ENCODE measurements at places on chromosomes 6 and 20. TPM values are rescaled to one million over a fixed set of nuclear protein-coding genes. Genes with fewer than 3 reads are reported as not detected.

The EMILIN3 gene
- not detected for polyA plus RNA-seq

The DYNLT1 gene
- 83.2 TPM for polyA plus RNA-seq

The OVOL2 gene
- polyA plus RNA-seq, result not detected

The RAB44 gene
- polyA plus RNA-seq, result not detected

The FOXF2 gene
- polyA plus RNA-seq, result not detected

The C4B gene
- polyA plus RNA-seq, result 0.70 TPM

The FRS3 gene
- polyA plus RNA-seq, result 4.0 TPM

The SYNDIG1 gene
- not detected for polyA plus RNA-seq

The MCM3 gene
- 59.0 TPM for polyA plus RNA-seq

The JPH2 gene
- polyA plus RNA-seq, result not detected

The TBPL1 gene
- polyA plus RNA-seq, result 70.9 TPM

The SALL4 gene
- polyA plus RNA-seq, result not detected

- no peaks in the 10 kb centered on the region for H3K4me1 ChIP-seq
- H3K27me3 ChIP-seq, result no peaks in the 10 kb centered on the region
- DNase-seq, result no peak
- no peak overlapping the region for H3K4me3 ChIP-seq
Observed at GRCh38 chr6:120857422-120857821, 476.9 kb downstream of the TBC1D32 start.

- H3K4me3 ChIP-seq, result no peak overlapping the region
- H3K4me1 ChIP-seq, result peaks cover 69% of the 10 kb centered on the region
- H3K27me3 ChIP-seq, result no peaks in the 10 kb centered on the region
- peaks cover 6% of the 10 kb centered on the region for H3K36me3 ChIP-seq
- H3K27ac ChIP-seq, result no peak overlapping the region
- no peak for DNase-seq
Observed at GRCh38 chr6:151388236-151388635, 3.1 kb downstream of the ZBTB2 start.

DNA sequence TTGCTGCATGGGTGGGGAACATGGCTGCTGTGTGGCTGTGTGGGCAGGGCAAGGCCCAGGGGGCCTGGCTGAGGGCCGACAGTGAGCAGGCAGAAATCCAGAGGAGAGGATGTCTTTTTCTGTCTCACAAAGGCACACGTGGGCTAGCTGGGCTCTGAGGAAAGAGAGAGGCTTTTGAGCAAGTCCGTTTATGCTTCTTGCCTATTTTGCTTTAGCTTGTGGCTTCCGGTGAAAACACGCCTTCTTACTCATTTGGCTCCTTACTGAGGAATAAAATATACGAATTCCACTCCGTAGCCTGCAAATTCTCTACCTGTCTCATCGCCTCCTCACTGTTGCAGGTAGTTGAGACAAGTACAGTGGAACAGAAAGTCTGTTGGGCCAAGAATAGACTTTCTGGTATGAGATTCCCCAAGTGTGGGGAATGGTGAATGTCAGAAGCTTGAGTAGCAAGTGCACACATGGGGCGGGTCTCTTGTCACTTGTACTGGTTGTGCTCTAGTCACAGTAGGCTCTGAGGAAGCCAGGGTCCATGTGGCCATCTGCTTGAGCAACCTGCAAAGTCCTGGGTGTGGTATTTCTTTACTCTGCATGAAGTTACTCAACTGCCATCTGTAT is 28.4 kb downstream of the WRNIP1 start:
- peaks cover 23% of the 10 kb centered on the region for H3K4me1 ChIP-seq
- no peaks in the 10 kb centered on the region for H3K36me3 ChIP-seq
- H3K4me3 ChIP-seq, result peak overlapping the region; percentile 11

DNA sequence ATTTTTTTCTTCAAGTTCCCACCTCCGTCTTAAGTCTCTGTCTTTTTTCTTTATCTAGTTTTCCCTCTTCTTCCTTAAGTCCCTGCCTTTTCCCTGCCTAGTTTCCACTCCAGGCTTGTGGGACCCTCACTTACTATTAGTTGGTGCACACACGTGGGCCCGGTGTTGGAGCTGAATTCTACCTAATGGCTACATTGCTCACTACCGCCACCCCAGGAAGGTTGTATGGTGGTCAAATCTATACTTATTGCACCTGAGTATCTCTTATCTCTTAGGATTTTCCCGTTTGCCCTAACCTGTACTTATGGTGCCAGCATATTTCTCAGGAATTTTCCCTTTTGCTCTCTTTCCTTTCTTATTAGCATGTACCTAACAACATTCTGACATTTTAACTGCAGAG is 692.8 kb downstream of the EPM2A start:
- no peak overlapping the region for H3K27ac ChIP-seq
- no peaks in the 10 kb centered on the region for H3K4me1 ChIP-seq
- H3K27me3 ChIP-seq, result no peaks in the 10 kb centered on the region
- no peak for DNase-seq
- no peak overlapping the region for H3K4me3 ChIP-seq
- H3K36me3 ChIP-seq, result no peaks in the 10 kb centered on the region

GRCh38 chr6:83884523-83884922 is 25.0 kb downstream of the CYB5R4 start:
- H3K27ac ChIP-seq, result no peak overlapping the region

- no peaks in the 10 kb centered on the region for H3K36me3 ChIP-seq
- H3K27me3 ChIP-seq, result no peaks in the 10 kb centered on the region
- no peak overlapping the region for H3K4me3 ChIP-seq
- no peak for DNase-seq
- H3K27ac ChIP-seq, result no peak overlapping the region
Observed at GRCh38 chr6:56243518-56244070, 3.8 kb downstream of the COL21A1 start.

DNA sequence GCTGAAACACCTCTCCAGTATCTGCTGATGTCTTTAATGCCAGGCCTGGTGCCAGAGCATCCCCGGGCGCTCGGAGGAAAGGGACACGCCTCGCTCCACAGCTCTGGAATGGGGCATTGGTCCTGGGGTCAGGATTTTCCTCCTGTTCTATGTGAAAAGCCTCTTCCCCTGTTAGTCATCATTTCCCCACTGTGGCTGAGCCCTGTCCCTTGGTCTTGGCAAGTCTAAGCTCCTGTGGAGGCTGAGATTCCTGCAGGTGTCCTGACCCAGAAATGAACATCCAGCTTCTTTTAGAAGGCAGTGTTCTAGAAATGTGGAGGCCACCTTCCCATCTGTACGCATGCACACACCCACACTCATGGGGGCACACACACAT is 19.4 kb downstream of the SYNDIG1 start:
- H3K27ac ChIP-seq, result no peak overlapping the region
- no peaks in the 10 kb centered on the region for H3K4me1 ChIP-seq
- no peak overlapping the region for H3K4me3 ChIP-seq

DNA sequence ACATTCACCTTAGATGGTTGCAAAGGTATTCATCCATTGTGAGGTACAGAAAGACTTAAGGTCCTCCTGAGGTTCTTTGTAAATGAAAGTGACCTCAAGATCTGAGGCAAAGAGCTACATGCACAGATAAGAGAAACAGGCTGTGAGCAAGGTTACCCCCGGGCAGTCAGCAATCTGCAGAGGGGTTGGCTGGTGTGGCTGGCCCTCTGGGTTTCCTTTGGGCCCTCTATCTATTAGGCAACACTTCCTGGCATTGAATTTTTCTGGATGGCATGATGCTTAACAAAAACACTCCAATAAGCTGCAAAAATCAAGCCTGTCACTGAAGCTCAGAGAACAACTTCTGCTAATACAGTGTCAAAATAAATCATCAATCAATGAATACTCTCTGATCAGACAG is 48.9 kb upstream of the RALGAPA2 start:
- no peak for DNase-seq
- H3K27ac ChIP-seq, result no peak overlapping the region
- no peak overlapping the region for H3K4me3 ChIP-seq
- no peaks in the 10 kb centered on the region for H3K4me1 ChIP-seq

DNA sequence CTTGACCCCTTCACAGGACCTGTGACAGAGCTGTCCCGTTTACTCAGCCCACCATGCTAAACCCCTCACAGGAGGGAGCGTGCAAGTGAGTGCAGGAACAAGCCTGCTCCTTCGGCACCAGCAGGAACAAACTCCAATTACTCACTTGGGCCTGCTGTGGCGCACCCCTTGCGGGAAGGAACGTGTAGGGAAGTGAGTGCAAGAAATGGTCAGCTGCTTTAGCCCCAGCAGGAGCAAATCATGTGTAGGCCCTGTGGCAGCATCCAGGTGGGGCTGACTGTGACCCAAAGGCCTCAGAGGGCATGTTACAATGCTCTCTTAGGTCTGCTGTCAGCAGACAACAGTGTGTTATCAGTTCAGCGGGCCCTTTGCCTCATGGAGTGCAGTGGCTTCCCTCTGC is 574.4 kb downstream of the PRKN start:
- no peak for DNase-seq
- H3K36me3 ChIP-seq, result no peaks in the 10 kb centered on the region
- no peaks in the 10 kb centered on the region for H3K4me1 ChIP-seq
- H3K4me3 ChIP-seq, result no peak overlapping the region

All from CD8-positive, alpha-beta memory T cell (primary cell).